Fibroblast of mammary gland (primary cell): ENCODE measurements at places on chromosomes 12 and 14.
A peak's percentile ranks its signal among the peaks of the same experiment; 100 is the strongest.

GRCh38 chr12:3138941-3139511 is 61.8 kb downstream of the TSPAN9 start:
- DNase-seq, result no peak

DNA sequence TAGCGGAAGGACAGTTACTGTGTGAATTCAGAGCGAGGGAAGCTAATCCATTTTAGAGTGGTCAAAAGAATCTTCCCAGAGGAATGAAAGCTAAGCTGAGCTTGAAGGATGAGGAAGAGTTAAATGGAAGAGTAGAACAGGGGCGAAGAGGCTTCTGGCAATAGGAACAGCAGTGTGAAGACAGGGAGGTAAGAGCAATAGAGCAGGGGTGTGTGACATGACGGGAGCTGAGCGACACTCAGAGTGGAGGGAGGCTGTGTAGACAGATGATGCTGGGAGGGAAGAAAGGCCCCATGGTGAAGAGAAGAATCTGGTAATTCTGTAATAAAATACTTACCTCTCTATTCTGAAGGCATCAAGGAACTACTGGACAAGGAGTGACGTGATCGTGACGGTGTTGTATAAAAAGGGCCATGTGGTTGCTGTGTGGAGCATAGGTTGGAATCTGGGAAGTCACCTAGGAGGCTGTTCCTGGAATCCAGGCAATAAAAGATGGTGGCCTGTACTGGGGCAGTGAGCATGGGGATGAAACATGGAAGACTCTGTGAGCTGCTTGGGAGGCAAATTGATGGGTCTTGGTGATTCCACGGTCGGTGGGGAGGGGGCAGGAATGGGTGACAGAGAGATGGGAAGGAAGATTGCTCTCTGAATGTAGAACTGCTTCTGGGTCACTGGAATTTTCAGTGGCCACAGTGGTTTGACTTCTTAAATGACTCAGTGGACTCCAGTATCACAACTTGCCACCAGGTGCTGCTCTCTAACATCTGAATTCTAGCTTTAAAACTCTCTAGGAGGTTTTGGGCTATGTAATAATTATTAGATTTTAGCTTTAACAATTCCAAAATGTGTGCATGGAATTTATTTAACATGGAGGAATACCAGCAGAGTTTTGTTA is 164.1 kb downstream of the ATP23 start:
- DNase-seq, result peak; percentile 30

DNA sequence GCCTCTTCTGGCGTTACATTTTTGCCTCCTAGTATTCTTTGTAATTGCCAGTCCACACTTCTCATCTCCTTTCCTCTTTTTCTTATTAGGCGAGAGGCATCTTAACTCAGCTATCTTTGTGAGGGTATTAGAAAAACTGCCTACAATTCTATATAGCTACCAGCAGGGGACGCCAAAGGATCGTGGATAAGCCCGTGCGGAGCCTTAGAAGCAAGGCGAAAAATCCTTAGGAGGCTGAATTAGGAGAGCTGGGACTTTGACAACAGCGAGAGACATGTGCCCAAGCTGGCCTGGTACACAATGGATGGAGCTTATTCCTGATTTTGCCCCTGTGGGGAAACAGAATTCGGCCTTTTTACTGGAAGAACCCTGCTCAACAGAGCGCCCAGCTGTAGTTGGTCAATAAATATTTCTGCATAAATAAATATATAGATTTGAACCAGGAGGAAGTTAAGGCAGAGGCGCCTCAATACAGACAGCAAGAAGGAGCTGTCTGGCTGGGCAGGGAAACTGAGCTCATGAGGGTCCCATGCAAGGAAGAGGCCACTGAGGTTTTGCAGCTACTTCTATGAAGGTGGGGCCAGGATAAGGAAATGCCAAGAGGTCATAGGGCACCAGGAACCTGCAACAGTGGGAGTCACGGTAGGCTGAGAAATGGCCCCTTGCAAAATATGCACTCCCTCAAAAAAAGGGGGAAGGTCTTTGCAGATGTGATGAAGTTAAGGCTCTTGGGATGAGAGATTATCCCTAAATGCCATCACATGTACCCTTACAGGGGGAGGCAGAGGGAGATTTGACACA is 14.6 kb upstream of the RBM19 start:
- DNase-seq, result peak; percentile 75

GRCh38 chr12:62673028-62673815 is 206.6 kb downstream of the MON2 start:
- DNase-seq, result no peak

DNA sequence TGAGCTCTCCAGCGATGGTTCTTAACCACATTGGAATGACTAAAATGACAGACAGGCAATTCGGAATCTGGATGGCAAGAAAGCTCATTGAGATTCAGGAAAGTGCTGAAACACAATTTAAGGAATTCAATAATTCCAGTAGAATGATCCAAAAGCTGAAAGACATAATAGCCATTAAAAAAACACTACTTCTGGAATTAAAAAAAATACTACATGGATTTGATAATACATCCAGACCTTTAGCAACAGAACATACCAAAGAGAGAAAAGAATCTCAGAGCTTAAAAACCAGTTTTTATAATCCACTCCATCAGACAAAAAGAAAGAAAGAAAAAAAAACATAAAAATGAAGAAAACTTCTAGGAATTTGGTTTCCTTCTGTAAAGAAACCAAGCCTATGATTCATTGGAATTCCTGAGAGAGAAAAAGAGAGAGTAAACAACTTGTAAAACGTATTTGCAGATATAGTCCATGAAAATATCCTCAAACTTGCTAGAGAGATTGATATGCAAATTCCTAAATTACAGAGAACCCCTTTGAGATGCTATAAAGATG is 52.8 kb downstream of the SLCO1B1 start:
- DNase-seq, result no peak
